ENCODE measurements at places on chromosomes 7 and 10.
A peak's percentile ranks its signal among the peaks of the same experiment; 100 is the strongest.

DNA sequence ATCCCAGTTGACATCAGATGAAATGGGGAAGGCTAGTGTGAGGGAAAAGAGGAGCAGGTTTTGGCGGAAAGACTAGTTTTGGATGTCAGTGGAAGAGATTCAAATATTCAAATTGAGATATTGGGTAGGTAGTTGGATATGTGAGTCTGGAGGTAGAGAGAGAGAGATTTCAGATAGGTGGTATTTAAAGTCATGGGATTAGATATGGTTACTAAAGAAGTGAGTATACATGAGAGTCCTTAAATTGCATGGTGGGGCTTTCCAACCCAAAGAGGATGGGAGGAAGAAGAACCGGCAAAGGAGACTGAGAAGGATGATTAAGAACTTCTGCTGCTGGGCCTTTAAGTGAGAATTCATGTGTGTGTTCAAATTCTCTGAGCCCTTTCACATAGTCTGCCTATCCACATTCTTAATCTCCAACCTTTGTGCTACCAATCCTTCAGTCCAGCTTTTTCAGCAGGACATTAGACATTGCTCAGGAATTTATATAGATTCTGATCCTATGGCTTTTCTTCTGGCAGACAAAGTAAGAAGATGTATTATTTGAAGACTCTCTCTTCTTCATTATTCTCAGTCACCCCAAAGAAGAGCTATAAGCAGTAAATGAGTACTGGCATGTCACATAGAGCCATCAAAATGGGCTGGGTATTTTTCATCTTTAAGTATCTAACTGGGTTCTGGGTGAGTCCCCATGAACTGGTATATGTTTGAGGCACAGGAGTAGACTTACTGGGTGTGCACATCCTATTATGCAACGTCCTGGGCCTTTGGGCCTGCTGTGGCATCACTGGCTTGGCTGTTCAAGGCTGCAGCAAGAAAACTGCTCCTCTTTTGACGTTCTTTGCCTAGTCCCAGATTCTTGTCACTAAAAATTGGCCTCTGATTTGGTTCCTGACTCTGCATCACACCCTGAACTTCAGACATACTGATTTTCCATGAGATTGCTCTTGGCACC lies 33.6 kb downstream of the ST7 start:
- no peak for DNase-seq

GRCh38 chr7:20470726-20471125 lies 140.0 kb downstream of the ITGB8 start:
- DNase-seq, result no peak

- DNase-seq, result no peak
Observed at GRCh38 chr7:51270965-51271364, 45.6 kb downstream of the COBL start.

DNA sequence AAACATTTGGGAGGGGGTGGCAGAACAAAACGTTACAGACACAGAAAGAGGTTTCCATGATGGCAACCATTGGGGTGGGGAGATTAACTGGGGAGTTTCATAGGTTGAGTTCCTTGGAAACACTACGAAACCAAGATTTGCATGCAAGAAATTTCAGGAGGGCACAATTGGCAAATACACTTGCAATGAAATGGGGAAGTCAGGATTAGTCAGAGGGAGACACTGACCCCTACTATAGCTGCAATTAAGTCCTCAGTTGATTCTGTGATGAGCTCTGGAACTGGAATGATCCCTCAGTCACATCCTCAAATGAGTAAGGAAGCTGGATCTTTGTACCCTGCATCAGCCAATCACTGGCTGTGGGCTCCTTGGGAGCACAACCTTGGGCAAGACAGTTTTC lies 22.1 kb downstream of the CPEB3 start:
- no peak for DNase-seq

- DNase-seq, result no peak
Observed at GRCh38 chr10:77282163-77282562, 355.4 kb downstream of the KCNMA1 start.

DNA sequence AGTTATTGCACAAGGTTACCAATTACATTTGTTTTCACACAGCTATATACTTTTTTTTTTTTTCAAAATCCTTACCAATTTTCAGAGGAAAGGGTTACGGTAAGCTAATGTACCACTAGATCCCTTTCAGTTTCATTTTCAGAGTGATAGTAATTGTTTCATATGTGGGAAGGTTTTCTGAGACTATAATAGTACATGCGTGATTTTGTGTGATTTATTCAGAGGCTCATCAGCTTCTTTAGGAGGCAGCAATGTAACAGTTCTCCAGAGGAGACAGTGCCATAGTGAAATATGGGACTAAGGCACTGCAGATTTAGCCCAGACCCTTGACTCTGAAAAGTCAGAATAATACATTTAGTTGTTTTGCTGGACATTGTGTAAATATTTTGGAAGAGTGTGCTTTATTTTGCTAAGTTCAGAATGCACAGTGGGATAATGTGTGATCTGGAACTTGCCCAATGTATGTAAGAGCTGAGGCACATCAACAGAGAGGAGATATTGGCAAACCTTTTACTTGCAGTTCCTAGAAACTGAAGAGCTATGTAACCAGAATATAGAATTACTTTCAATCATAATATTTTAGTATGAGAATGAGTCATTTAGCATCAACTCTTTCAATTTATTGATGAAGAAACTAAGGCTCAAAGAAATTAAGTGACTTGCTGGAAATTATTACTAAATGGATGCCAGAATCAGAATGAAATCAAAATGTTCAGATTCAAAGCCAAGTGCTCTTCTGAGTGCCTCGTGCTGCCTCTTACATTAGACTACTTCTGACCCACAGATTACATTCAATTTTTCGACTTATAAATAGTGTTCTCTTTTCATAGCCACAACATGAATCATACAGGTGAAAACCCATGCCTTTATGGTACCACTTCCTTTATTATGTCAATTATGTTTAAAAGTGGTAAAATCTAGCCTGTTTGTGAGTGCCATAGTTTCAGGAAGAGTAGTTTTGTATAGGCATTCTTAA lies 207.7 kb upstream of the TEX47 start:
- no peak for DNase-seq

GRCh38 chr10:66252986-66253385 lies 672.9 kb upstream of the LRRTM3 start:
- DNase-seq, result no peak

DNA sequence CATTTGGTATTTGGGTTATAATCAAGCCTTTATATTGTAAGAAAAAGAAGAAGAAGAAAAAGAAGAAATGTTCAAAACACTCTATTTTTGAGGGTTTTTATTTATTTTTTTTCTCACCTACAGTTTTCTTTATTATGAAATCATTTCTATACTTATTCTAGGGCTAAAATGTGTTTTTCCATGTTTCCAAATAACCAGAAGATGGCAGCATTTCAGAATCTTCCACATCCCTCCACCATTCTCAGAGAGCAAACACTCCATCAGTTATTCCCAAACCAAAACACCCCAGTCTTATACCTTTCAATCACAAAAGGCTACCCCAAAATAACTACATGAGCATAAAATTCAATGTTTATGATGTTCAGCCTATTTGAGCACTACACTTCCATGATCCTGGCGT lies 38.7 kb upstream of the PPP1R17 start:
- no peak for DNase-seq

GRCh38 chr10:56109454-56109853 lies 251.6 kb downstream of the ZWINT start:
- DNase-seq, result no peak

GRCh38 chr10:114393482-114393881 lies 10.8 kb downstream of the AFAP1L2 start:
- DNase-seq, result no peak

GRCh38 chr10:63738410-63738809 lies 217.2 kb downstream of the REEP3 start:
- no peak for DNase-seq

DNA sequence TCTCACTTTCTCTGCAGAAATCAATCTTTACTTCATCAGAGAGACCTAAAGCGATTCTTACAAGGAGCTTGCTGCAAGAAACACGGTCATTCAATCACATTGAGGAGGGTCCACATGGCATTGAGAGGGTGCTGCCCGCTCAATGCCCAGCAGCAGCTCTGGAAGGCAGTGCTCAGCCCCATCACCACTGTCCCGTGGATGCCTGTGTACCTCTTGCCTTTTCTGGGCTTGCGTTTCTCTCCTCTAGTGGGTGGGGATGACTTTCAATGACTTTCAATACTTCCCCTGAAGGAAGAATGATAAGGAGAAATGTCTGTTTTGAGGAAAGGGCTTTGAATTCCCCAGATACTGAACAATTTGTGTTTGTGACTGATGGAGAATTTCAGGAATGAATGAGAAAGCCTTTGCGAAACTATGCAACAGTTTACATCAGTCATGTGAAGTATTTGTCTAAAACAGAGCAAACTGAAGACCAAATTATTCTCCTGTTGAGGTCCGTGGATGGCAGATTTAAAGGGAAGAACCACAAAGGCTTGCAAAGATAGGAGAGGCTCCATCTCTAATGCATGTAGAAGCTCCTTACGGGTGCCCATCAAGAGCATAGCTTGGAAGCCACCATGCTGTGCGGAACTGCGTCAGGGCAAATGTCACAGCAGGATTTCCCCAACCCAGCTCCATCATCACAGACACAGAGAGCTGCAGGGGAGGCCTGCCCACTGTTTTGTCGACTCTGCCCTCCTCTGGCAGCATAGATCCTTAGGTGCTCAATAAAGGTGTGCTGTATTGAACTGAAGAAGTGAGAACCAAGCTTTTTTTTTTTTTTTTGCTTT lies 6.6 kb upstream of the ZNF22 start:
- no peak for DNase-seq

DNA sequence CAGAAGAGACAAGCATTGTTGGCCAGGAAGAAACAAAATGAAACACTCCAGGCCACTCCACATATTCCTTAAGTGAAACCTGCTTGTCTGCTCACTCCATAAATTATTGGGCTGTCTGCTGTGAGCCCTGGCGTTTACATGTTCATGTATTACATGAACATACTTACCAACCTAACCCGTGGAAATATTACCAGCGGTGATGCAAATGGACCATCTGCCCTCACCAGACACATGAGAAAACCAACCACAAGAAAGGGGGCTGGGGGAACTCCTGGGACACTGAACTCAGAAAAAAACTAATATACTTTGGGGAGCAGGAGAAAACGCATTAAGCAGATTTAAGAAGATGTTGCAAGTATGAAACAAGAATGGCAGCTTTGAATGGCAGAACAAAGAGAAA lies 731.2 kb upstream of the IGFBP3 start:
- DNase-seq, result no peak

DNA sequence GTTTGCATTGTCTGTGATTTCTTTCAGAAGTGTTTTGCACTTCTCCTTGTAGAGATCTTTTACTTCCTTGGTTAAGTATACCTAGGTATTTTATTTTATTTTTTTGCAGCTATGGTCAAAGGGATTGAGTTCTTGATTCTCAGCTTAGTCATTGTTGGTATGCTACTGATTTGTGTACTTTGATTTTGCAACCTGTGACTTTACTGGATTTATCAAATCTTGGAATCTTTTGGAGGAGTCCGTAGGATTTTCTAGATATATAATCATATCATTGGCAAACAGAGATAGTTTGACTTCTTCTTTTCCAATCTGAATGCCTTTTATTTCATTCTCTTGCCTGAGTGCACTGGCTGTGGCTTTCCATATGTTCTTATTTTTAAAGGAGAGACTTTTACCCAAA lies 41.9 kb downstream of the CCSER2 start:
- no peak for DNase-seq

GRCh38 chr10:103104721-103105120 lies 88.4 kb downstream of the NT5C2 start:
- no peak for DNase-seq

DNA sequence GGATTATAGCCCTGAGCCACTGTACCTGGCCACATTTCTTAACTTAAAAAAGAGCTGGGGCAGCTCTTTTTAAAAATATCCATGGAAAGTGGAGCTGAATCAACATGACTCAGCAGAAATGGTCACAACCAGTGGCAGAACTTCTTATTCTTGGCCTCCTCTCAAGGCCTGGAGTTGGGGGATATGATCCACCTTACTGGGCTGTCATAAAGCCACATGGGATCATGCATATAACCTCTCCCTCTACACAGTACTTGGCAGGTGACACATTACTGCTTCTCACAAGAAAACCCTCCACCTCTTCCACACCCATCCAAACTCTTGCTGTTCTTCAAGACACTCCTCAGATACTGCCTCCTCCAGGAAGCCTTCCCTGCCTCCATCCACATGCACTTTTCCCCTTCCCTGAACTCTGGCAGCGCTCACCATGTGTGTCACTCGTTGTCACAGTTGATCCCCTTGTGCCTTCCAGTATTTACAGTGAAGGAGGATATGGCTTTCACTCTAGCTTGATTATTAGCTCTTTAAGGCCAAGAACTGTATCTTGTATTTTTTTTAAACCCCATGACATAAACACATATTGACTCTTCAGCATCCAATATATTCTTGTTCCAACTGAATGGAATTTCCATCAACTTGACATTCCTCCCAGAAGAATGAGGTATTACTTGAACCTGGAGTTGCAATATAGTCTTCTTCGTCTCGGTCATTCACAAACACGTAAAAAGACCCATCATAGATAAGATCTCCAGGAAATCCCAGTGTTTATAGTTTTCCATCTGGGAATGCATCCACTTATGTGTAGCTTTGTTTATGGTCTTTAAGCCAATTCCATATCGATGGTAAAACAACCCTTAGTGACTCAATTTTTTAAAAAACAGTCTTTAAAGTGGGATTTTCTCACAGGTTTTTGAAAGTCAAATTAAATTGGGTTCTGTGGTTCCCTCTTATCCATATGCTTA lies 85.5 kb downstream of the TBXAS1 start:
- DNase-seq, result no peak

- DNase-seq, result no peak
Observed at GRCh38 chr10:132577350-132578003, 39.9 kb downstream of the INPP5A start.

DNA sequence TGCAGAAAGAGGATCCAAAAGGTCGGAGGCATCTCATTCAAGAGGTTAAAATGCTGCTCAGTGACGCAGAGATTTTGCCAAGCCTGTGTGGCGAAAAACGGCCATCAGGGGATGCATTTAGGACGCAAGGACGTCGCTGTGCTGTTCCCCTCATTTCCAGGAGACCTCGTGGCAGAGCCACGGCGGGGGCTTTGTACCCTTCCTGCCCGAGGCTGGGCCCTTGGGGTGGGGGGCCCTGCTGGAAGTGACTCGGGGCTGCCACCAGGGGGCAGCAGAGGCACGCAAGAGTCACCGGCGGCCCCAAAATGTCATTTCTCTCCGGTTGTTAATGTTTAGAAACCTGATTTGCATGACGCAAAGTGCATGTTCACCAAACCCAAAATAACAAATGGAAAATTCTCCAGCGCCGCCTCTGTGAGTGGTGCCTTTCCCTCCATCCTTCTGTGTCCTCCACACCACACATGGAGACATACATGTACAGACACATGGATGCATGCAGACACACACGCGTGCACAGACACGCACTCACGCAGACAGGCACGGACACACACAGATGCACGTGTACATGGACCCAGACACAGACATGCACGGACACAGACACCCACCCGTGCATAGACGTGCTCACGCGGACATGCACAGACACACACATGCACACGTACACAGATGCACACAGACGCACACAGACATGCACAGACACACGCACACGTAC lies 51.0 kb upstream of the NKX6-2 start:
- peak; percentile 19 for DNase-seq

All from stimulated activated CD4-positive, alpha-beta T cell treated with anti-CD3 and anti-CD28 coated beads, Interleukin-15, amount 100 ng/mL, for 48 hours (primary cell).